ENCODE measurements at places on chromosomes 7 and 10.

DNA sequence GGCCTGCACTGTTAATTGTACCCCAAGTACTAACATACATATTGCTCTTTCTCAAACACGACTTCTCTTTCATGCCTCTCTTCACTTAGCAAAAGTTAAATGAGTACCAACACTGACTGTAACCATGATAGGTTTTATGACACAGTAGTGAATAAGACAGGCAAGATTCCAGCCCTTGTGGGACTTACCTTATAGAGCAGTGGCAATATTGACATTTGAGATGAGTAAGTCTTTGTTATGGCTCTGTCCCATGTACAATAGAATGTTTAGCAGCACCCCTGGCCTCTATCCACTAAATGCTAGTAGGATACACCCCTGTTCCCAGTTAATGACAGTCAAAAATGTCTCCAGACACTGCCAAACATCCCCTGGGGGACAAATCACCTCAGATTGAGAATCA is 11.9 kb upstream of the COL1A2 start:
- no peak for DNase-seq

GRCh38 chr10:111634191-111634590 is 549.4 kb downstream of the GPAM start:
- no peak for DNase-seq

DNA sequence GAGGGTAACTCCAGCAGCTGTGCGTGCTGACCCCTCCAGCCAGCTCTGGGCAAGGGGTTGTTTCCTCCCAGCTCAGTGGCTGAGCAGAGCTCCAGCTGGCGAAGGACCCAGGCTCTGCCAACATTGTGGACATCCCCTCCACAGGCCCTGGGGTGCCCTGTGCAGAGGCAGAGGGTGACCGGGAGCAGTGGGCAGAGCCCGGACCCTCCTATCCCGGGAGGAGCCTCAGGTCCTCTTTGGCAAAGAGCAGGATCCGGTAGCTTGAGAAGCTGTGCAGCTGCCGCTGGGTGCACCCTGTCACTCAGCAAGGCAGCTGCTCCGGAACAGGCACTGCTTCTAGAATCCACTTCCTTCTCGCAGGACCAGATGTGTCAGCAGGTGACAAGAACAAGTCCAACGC is 175.9 kb downstream of the EBF3 start:
- DNase-seq: no peak

- no peak for DNase-seq
These were observed 19.0 kb upstream of the COL1A2 start for GRCh38 chr7:94375691-94376090.

- DNase-seq: no peak
These were observed 23.6 kb downstream of the GNA12 start for GRCh38 chr7:2820508-2820934.

All from NCI-H1417 (cell line).